ENCODE measurements at places on chromosomes 6 and 20.

DNA sequence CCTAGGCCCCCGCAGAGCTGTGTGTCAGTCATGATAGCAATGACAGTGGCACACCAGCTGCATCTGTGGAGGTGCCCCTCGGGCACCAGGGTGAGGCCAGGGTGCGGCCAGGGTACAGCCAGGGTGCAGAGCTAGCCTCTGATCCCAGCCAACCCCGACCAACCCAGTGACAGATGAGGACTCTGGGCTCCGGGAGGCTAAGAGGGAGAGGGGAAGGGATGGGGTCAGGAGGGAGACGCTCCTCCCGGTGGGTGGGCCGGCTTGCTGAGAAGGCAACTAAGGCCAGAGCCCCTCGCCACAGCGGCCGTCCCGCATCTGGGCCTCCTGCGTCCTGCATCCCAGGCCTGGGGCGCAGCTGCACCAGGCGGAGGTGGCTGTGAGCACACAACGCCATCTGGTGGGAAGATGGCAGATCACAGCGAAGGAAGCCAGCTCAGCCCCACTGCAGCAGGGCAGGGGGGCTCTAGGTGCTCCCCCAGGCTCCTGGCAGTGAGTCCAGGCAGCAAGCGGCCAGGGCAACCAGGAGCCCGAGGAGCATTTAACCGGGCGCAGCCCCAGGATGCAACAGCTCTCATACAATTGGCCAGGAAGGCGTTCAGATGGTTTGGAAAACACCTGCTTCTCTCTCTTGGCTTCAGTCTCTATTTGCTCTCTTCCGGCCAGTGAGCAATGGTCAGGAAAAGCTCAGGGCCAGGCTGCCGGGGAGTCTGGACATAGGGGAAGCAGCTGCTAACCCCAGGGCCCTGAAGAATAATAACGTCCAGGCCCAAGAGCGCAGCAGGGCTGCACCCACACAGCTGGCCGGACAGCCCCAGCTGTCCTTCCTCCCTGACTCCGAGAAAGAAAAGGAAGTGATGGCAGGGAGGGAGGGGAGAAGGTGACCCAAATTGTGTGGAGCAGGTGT lies 169.4 kb downstream of the TAF4 start:
- DNase-seq: peak; percentile 35

DNA sequence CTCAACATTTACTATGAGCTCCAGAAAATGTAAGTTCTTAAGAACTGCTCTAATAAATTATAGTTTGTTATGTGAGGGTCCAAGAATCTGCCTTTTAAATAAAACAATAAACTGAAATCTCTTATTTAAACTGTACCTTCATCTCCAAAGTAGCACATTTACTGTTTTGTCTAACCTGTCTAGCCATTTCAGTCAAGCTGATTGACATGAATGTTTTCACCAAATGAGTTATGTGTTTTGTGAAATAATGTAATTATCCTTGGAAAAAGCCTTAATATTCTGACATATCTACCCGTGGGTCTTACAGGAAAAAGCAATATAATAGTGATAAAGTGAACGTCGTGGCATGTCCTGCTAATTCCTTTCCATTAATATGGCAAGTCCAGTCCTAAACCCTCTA lies 57.8 kb downstream of the OPRM1 start:
- no peak for DNase-seq

DNA sequence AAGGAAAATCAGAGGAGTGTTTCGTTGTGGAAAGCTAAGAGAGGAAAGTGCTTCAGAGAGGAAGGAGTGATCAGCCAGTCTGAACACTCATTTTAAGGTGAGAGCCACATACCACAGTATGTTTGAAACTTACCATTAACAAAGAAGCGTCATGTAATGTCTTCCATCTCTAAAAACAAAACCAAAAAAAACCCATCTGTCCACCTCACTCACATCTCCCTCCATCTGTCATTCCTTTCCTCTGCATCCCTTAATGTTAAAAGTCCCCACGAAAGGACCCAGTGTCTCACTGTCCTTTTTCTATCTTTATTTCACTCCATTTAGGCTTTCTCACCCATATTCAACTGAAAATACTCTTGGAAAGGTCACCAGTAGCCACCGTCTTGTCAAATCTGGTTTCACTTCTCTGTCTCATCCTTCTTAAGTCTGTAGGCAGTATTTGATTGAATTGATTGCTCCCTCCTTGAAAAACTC lies 59.4 kb upstream of the GNRH2 start:
- no peak for DNase-seq

GRCh38 chr20:33133373-33133941 lies 34.5 kb upstream of the BPIFA2 start:
- DNase-seq: no peak

DNA sequence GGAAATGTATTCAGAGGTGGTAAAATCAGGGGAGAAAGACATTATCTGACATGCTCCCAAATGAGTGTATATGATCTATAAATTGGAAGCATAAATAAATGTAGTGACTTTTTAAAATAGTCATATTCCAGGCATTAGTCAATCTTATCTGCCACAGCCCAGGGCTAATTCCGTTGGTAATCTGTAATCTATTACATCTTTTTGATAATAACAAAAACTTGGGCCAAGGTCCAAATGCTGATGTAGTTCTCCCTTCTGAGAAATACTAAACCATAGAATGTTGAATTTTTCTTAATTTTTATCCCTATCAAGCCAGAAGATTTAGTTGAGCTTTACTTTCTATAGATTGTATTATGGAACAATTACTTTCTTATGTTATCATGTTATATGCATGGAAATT lies 1279.8 kb downstream of the EPHA7 start:
- DNase-seq: no peak

DNA sequence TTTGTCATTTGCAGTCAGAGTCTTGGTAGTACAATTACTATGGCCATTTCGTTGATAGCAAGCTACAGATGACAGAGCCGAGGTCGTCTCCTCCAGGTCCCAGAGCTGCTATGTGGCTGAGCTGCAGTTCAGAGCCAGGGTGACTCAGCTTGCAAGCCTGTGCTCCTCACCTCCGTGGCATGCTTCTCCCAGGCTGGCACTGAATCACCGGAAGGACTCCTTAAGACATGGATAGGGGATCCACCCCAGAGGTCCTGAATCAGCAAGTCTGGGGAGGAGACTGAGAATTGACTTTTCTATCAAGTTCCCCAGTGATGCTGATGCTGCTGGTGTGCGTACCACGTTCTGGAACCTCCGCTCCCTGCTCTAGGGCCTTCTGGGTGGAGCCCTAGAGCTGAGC lies 291.2 kb downstream of the CDH26 start:
- no peak for DNase-seq

Data from substantia nigra (tissue), 51 donors.